NCI-H524 treated with DMSO at 0.1 percent for 48 hours (cell line): ENCODE measurements at places on chromosomes 6 and 20.
A peak's percentile ranks its signal among the peaks of the same experiment; 100 is the strongest.

- DNase-seq = no peak
Observed at GRCh38 chr6:70489364-70489763, 76.1 kb downstream of the FAM135A start.

- no peak for DNase-seq
Observed at GRCh38 chr6:136024711-136025110, 173.2 kb downstream of the PDE7B start.

GRCh38 chr6:169980826-169981450 is 229.5 kb downstream of the ERMARD start:
- no peak for DNase-seq

GRCh38 chr20:47710665-47711045 is 74.6 kb downstream of the SULF2 start:
- DNase-seq = no peak

DNA sequence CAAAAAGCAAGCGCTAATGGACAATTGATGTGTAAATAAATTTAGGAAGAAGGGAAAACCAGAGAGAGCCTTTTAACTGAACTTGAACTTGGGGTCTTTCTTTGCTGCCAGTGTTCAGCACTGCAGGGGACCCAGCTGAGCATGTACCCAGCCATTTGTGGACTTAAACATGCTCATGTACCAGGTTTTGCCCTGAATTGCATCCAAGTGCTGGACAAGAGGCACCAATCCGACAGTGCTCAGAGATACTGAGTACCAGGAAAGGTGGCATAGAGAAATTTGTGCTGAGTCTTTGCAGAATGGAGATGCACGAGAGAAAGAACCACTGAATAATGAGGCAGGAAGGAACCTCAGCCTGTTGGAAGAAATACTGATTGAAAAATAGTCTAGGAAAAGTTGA is 16.0 kb downstream of the AKAP12 start:
- DNase-seq = no peak

DNA sequence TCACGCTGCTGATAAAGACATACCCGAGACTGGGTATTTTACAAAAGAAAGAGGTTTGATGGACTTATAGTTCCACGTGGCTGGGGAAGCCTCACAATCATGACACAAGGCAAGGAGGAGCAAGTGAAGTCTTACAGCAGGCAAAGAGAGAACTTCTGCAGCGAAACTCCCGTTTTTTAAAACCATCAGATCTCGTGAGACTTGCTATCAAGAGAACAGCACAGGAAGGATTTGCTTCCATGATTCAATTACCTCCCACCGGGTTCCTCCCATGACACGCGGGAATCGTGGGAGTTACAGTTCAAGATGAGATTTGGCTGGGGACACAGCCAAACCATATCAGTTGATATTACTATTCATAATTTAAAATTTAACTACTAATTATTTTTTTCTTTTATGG is 157.3 kb upstream of the ATXN1 start:
- DNase-seq = no peak

GRCh38 chr6:85192186-85192585 is 257.7 kb upstream of the NT5E start:
- no peak for DNase-seq

GRCh38 chr20:15359056-15359455 is 1021.6 kb upstream of the FLRT3 start:
- DNase-seq = no peak

GRCh38 chr20:1874450-1875182 is 20.6 kb upstream of the SIRPA start:
- no peak for DNase-seq

DNA sequence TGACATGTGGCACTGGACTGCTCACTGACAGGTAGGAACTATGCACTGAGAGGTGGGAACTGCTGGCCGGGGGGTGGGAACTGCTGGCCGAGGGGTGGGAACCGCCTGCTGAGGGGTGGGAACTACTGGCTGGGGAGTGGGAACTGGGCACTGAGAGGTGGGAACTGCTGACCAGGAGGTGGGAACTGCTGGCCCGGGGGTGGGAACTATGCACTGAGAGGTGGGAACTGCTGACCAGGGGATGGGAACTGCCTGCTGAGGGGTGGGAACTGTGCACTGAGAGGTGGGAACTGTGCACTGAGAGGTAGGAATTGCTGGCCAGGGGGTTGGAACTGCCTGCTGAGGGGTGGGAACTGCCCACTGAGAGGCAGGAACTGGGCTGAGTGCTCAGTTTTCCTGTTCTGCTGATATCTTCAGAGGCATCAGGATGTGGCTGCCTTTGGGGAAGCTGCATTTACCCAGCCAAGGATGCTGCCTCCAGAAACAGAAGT is 90.2 kb downstream of the THBS2 start:
- DNase-seq = no peak

- DNase-seq = no peak
Observed at GRCh38 chr20:16187956-16188616, 385.2 kb downstream of the KIF16B start.

GRCh38 chr20:5221061-5221430 is 94.2 kb downstream of the CDS2 start:
- no peak for DNase-seq

DNA sequence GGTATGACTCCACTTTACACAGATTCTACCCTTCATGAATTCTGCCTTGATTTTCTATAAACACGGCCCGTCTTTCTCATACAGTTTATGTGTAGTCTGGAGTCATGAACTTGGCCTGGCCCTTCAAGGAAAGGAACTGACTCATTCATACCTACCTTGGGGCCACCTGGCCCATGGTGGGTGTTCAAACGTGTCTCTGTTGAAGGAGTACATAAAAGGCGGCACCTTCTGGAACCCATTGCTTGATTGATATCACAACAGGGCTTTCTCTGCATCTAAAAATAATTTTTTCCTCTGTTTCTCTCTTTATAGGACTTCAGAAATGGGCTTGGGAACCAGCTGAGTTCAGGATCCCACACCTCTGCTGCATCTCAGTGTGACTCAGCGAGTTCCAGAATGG is 363.0 kb upstream of the SOX4 start:
- no peak for DNase-seq

DNA sequence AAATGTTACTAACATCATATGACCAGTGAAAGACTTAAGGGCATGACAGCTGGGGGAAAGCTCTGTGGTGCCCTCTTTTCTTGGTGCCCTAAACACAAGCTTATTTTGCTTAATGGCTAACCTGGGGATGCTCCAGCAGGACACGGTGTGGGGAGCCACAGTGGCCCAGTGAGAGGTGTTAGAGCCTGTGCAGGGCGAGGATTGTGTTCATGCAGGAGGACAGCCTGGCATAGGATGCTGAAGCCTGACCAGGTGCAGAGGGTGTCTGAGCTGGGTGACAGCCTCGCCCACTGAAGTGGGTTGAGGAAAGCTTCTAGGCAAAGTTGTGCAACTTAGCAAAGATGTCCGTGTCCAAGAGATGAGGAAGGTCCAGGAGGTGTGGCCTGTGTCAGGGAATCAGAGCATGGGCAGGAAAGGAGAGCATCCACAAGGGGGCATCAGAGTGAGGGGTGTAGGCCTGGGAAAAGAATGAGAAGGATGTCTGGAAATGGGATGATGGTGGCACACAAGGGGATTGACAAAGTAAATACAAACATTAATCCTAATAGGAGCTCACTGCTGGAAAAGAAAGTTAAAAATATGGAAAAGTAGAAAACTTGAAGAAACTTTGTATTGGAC is 33.9 kb downstream of the SLC17A4 start:
- no peak for DNase-seq

GRCh38 chr6:98980819-98981218 is 33.1 kb upstream of the FBXL4 start:
- DNase-seq = no peak

DNA sequence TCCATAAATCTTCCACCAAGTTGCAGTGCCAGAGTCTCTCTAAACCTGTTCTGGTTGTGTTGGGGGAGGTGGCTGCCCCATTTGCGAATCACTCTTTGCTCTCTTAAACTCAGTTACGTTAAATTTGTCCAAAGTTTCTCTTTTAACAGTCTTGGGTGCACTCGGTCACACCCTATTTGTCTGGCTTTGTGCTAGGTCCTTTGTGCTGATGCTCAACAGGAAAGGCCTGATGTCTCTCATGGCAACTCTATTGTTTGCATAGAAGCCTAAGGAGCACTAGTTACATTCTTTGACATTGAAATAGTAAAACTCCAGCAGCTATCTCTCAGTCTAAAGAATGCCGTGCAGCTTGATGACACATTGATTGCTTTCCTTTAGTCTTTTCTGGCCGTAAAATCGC is 105.1 kb downstream of the TRMT11 start:
- no peak for DNase-seq

- peak; percentile 89 for DNase-seq
Observed at GRCh38 chr6:143745166-143746133, 67.7 kb downstream of the PHACTR2 start.

- no peak for DNase-seq
Observed at GRCh38 chr20:35856866-35857265, 85.1 kb downstream of the PHF20 start.

- no peak for DNase-seq
Observed at GRCh38 chr20:5146871-5147592, 20.2 kb downstream of the CDS2 start.

DNA sequence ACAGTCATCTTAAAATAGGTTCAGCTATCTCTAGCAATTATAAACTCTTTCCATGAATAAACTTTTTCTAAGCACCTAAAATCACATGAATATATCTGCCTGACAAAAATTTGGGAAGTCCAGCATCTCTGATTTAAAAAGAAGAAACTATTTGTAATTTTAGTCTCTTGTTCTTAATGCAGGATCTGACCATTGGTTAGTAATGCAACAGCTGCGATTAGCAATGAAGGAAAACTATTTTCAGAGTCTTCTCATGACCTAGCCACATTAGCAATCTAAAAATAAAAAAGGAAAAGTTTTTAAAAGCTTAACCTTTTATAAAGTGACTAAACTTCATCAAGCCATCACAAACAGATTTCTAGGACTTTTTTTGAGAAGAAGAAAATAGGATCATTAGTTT is 97.5 kb downstream of the PTPRK start:
- DNase-seq = no peak

GRCh38 chr20:47330933-47331708 is 25.4 kb downstream of the ZMYND8 start:
- no peak for DNase-seq

GRCh38 chr20:48783533-48784272 is 44.1 kb downstream of the PREX1 start:
- DNase-seq = no peak

GRCh38 chr6:83381949-83382348 is 48.9 kb downstream of the ME1 start:
- no peak for DNase-seq

- DNase-seq = no peak
Observed at GRCh38 chr20:6612606-6612923, 154.9 kb upstream of the BMP2 start.

DNA sequence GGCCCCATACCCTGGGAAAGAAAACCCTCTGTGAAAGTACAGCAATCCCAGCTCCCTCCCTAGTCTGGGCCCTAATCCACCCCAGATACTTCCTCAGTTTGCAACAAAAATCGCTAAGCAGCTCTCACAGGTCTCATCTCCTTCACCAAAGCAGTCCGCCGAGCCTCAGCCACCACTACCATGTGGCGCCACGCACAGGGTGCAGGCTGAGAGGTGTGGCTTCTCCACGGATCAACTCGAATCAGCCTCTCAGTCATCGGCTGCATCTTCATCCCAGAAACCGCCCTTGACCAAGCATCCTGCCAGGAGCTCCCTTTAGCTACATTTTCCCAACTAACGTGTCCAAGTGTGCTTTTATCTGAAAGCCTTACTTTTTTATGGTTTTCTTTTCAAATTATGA is 50.7 kb downstream of the ANKRD60 start:
- DNase-seq = no peak

DNA sequence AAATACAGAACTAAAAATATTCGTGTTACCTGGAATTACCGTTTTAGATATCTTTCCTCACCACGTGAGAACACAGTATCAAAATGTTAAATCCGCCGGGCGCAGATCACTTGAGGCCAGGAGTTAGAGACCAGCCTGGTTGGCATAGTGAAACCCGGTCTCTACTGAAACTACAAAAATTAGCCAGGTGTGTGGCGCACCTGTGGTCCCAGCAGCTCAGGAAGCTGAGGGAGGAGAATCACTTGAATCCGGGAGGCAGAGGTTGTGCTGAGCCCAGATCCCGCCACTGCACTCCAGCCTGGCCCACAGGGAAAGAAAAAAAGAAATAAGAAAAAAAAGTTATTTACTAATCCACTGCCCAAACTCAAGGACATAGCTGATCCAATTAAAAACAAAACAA is 4.8 kb upstream of the DDX43 start:
- no peak for DNase-seq

DNA sequence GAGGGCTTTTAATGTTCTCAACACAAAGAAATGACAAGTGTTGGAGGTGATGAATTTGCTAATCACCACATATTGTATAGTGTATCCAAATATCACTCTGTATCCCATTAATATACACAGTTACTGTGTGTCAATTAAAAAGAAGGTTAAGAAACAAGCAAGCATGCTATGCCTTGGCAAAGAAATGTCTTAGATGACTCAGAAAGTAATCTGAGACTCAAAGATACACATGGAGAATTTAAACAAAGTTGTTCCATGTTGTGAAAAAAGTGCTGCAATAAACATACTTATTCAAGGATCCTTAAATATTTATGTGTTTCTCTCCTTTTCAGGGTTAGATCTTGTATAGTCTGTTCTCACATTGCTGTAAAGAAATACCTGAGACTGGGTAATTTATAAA is 300.9 kb downstream of the DHX35 start:
- no peak for DNase-seq

GRCh38 chr6:29747688-29748250 is 24.5 kb downstream of the HLA-F start:
- no peak for DNase-seq

DNA sequence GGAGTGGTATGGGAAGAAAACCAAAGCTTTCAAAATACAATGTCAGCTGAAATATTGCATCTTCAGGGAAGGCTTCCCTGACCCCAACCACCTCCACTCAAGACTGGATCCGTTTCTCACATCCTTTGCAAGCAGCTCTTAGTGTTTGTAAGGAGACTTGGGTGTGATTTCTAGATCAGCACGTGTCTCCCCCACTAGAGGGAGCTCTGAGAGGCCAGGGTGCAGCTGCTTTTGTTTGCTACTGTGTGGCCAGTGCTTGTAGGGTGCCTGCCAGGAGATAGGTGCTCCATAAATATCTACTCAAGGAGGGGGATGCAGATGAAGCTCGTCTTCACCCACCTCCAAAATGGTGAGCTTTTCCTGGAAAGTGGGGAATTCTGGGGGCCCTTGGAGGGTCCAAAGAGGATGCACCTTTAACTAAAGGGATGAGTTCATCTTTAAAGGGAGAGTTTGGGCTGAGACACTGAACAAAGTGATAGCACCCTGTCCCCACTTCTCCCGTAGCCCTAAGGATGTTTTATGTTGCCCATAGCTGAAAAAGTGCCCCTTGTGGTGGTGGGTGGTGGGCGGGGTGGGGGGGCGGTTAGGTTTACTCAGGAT is 52.6 kb upstream of the MAFB start:
- no peak for DNase-seq

GRCh38 chr20:46573788-46574584 is 23.5 kb upstream of the OCSTAMP start:
- no peak for DNase-seq

GRCh38 chr6:161837854-161838253 is 564.0 kb upstream of the AGPAT4 start:
- no peak for DNase-seq
